Pulmonary artery endothelial cell (primary cell): ENCODE measurements at places on chromosomes 3 and 15.
A peak's percentile ranks its signal among the peaks of the same experiment; 100 is the strongest.

GRCh38 chr3:177725165-177725564 lies 527.9 kb upstream of the TBL1XR1 start:
- DNase-seq = no peak

GRCh38 chr3:189238071-189238470 lies 66.3 kb downstream of the TPRG1 start:
- DNase-seq = no peak

GRCh38 chr3:152243721-152244516 lies 24.8 kb upstream of the MBNL1 start:
- no peak for DNase-seq

DNA sequence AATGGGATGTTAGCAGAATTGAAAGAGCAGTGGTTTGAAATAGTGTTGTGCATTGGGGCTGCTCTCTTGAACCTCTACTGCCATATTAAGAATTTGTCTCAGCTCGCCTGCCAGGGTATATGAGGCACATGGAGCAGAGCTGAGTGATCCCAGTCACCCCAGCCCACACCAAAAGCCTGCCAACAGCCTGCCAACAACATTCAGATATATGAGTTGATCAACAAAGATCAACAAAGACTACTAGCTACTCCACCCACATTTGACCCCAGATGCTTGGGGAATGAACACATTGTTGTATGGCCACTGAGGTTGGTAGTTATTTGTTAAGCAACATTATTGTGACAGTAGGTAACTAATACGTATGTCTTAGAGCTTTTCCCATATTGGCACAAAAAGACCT lies 570.9 kb upstream of the IL12A start:
- DNase-seq = no peak

GRCh38 chr15:101411085-101411484 lies 78.4 kb downstream of the PCSK6 start:
- no peak for DNase-seq

- DNase-seq = peak; percentile 71
Measured at GRCh38 chr3:187738331-187739093, 6.8 kb downstream of the BCL6 start.

GRCh38 chr15:28043691-28044091 lies 55.4 kb downstream of the OCA2 start:
- no peak for DNase-seq

GRCh38 chr3:166554023-166554422 lies 716.8 kb upstream of the BCHE start:
- DNase-seq = no peak

GRCh38 chr3:185995352-185995751 lies 57.5 kb upstream of the TRA2B start:
- no peak for DNase-seq

- no peak for DNase-seq
Measured at GRCh38 chr3:30315447-30315846, 291.0 kb upstream of the TGFBR2 start.

DNA sequence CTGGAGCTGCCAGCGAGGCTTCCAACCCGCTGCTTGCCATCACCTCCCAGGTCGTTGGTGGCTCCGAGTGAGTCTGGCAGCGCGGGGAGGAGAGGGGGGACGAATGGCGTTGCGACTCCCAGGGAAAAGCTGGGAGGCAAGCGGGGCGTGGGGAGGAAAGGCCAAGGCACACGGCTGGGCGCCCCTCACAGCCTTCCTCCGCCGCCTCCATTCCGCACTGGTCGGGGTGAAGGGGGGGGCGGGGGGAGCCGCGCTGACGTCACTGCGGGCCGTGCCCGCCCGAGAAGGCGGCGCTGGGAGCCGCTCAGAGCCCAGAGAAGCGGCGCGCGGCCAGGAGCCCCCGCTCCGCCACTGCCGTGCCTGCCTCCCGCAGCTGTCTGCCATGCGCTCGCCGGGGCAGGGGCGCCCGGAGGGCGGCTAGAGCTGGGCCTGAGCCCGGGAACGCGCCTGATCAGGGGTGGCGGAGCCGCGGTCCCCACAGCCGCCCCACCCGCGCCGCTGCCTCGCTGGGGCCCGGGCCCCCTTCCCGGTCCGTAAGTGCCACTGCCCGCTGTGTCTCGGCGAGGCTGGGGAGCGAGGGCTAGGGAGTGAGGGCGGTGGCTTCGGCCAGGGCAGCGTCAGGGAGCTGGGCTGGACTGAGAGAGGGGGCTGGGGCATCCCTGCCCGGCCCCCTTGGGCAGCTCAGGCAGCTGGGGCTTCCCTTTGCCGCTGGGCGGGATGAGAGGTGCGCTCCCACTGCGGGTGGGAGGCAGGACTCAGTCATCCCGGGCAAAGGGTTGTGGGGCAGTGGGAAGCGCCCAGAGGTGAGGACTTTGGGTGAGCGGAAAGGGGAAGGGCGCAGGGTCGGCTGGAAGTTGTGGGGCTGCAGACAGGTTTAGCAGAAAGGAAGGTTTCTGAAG lies 27.8 kb upstream of the POLG start:
- no peak for DNase-seq

- peak; percentile 33 for DNase-seq
Measured at GRCh38 chr15:72339777-72340177, 19.8 kb upstream of the CELF6 start.

GRCh38 chr3:14605067-14605466 lies 46.5 kb upstream of the CCDC174 start:
- no peak for DNase-seq

DNA sequence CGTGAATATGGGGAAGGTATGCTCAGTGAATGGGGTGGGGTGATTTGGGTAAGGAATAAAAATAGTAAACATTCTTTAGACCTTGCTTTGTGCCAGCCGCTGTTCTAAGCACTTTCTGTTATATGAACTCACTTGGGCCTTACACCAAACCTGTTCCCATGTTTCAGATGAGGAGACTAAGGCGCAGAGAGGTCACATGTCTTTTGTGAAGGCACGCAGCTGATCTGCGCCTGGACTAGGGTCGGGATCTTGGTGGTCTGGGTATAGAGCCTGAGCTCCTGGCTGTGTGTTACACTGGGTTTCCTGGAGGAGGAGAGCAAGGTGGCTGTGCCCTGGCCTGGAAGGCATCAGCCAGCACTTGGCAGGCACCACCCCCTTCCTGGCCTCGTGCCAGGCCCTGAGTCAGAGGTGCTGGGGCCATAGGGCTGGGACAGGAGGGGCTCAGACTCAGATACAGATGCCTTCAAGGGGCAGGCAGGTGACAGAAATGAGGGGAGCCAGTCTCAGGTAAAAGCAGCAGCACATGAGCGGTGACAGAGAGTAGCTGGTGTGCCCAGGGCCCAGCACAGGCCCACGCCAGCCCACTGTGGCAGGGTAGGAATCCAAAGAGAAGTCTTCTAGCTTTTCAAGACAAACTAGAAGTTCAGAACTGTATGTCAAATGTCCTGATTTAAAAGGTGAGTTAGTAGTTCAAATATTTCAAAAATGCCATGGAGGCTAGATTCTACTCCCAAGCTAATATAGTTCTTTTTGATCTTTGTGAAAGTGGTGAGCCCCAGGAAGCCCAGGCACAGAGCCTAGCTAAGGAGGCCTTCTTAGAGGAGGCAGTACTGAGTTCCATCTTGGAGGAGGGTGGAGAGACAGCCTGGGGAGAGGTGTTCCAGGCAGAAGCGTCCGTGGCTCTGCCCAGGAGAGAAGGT lies 83.1 kb downstream of the DNAJB8 start:
- peak; percentile 37 for DNase-seq

DNA sequence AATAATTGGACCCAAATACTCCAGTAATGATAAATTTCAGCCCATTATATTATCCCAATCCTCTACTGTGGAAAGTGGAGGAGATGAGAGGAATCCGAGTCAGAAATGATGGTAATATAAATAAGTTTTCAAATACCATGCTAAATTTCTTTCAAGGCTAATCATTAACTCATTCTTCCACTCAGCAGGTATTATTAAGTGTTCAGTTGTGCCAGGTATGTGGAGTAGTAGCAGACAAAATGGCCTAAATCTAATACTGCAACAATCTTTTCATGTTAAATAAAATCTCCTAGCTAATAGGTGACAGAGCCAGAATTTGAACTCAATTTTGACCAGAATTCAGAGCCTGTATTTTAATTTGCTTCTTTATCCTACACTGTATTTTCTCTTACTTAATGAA lies 538.6 kb upstream of the ROBO2 start:
- no peak for DNase-seq

- DNase-seq = no peak
Measured at GRCh38 chr3:132657869-132658747, 1.5 kb downstream of the ACAD11 start.
